ENCODE measurements at places on chromosomes 11 and 22.

DNA sequence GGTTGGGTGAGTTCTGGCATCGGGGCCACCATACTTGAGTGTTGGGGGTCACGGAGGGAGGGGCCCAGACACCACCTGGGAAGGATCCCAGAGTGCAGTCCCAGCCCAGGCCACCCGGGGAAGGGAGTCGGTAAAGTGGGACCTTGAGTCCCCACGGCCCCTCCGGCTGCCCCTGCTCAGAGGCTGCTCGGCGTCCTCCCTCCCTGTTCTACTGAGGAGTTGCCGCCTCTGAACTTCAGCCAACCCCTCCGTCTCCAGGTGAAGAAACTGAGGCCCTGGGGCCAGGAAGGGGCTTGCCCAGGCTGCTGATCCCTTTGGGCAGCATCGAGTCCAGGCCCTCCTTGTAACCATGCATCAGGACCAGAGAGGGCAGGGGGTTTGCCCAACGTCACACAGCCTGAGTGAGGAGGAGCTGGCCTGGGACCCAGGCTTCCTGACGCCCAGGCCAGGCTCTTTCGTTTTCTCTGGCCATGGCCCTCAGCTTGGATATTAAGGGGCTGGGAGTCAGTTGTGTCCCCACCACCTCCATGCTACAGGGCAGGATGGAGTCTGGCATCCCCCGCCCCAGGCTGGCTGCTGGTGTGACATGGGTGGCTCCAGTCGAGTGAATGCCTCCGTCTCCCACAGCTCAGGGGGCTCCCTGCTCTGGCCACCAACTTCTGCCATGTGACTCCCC lies 1.3 kb downstream of the PARVG start:
- no peak for DNase-seq

GRCh38 chr22:40179526-40179925 lies 1.8 kb downstream of the TNRC6B start:
- DNase-seq, result no peak

DNA sequence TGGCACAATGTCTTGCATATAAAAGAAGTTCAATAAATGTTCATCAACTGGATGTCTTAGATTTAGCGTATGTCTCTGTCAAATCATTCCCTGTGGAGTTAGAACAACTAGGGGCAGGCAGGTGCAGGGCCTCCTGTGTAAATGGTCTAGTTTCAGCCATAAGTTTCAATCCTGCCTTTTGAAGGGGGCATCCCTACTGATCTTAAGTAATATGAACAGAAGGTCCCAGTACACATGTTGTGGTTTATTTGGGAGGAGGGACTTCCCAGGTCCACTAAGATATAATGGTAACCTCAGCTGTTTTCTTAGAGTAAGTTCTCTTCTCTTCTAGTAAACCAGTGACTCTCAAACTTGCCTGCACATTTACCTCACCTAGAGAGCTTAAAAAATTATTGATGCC lies 19.8 kb downstream of the TTC12 start:
- no peak for DNase-seq

GRCh38 chr22:49769691-49770546 lies 57.8 kb downstream of the BRD1 start:
- DNase-seq, result no peak

DNA sequence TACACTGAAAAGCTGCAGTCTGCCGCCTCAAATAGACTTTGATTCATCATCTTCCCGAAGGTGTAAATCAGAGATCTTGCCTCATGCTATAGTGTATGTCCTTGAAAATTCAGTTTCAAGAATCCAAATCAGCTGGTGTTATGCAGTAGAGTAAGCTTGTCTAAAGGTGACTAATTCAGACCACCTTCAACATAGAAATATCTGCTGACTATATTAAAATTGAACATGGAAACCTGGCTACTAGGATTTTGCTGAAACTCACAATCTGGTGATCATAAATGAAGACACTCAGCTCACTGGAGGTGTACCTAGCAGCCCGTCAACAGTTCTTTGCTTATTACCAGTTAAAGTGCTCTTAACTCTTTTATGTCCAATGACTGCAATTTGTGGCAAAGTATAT lies 266.6 kb downstream of the CADM1 start:
- no peak for DNase-seq

DNA sequence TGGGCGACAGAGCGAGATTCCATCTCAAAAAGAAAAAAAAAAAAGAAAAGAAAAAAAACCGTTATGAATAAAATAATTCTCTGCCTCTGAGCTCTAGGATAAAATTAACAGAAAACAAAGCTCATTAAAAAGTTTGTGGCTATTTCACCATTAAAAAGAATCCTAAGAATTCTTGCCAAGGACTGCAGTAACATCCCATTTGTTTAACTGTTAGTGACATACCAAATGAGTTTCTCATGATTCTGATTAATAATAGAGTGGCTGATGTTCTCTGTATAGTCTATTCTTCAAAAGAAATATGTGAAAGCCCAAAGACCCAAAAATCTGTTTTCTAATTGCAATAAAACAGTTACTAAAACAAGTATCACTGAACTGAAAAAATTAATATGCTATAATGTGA lies 19.7 kb downstream of the CLNS1A start:
- no peak for DNase-seq

DNA sequence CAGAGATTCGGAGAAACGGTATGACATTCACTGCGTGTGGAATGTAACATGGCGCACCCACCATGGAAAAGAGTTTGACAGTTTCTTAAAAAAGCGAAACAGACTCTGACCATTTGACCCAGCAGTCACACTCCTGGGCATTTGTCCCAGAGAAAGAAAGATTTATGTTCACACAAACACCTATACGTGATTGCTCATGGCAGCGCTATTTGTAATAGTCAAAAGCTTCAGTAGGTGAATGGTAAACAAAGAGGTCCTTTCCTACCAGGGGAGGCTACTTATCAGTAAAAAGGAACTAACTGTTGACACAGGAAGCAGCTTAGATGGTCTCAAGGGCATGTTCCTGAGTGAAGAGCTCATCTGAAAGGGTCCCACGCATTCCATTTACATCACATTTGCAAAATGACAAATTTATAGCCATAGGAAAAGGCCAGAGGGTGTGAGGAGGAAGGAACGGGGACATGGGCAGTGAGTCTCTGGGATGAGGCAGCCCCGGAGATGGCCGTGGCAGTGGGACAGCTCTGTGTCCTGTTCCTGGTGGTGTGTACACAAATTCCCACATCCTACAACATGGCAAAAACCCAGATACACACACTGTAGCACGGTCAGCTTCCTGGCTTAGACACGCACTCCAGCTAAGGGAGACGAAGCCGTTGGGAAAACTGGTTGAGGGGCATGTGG lies 14.6 kb upstream of the KRTAP5-6 start:
- DNase-seq, result no peak

DNA sequence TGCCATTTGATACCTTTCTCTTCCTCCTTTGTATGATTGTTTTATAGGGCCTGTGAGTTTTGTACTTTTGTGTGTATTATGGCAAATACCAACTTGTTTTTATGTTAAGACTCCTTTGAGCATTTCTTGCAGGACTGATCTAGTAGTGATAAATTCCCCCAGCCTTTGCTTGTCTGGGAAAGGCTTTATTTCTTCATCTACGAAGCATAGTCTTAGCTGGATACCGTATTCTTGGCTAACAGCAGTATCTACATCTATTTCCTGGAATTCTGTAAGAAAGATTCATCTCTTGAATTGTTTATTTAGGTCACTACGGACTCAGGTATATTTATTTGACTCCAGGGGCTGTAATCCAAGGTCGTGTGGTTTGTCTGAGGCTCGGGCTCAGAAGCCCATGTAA lies 6.0 kb upstream of the NDUFS8 start:
- DNase-seq, result no peak
